ENCODE measurements at places on chromosomes 12 and 14.

GRCh38 chr12:101722392-101722791 lies 16.9 kb downstream of the SYCP3 start:
- DNase-seq, result no peak

DNA sequence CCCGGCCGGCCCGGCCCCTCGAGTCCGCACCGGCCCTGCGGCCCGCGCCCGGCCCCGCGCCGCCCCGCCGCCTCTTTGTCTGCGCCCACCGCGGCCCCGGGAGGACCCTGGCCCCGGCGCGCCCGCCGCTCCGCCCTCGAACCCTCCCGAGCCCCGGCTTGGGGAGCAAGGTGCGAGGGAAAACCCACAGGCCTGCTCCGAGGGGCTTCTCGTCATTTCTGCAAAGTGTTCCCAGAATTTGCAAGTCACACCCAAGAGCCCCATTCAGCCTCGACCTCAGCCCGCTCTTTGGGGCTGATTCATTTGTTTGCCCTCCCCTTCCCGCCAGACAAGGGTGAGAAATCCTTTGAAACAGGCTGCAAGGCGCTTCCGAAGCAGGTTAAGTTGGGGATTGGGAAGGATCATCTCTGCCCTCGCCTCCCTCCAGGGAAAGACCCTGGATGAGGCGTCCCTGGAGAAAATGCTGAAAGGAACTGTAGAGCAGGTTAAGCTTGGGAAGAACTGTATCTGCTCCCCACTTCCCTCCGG lies 325 bp upstream of the CLIP1 start:
- DNase-seq, result peak; percentile 38

GRCh38 chr12:87935216-87935615 lies 94.0 kb downstream of the C12orf50 start:
- no peak for DNase-seq

- no peak for DNase-seq
Measured at GRCh38 chr12:65015850-65016249, 105.3 kb downstream of the WIF1 start.

GRCh38 chr14:103196716-103197115 lies 73.5 kb downstream of the TNFAIP2 start:
- DNase-seq, result no peak

DNA sequence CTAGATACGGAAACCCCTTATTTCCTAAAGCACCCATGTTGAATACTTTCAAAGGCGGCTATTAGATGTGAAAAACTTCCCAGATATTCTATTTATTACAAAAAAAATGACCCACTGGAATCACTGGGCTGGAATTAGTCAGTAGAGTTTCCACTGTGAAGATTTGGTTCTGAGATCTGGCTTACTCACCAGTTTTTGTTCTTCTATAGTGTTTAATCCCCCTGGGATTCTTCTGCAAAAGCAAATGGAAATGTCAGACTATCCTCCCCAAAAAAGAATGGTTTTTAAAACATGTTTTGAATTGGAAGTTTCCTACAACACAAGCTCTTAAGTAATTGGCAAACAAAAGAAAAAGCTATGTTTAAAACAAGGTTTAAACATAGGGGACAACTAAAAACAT lies 166.4 kb downstream of the STXBP6 start:
- DNase-seq, result no peak

DNA sequence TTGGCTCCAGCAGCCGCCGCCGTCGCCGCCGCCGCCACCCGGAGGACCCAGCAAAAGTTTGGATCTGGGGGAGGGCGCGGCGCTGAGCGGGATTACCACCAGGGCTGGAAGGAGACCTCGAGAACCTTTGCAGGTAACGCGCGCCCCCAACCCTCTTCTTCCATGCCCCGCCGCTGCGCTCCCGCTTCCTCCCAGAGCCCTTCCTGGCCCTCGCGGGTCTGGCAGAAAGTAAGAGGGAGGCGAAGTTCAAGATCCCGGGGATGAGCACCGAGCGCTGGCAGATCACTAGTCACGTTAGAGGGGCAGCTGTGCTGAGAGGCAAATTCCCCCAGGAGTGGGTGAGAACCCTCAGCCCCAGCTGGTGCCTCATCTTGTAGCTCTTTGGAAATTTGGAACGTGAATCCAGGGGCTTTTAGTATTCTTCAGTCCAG lies 3.9 kb downstream of the FLRT2 start:
- no peak for DNase-seq
